ENCODE measurements at places on chromosomes 11 and 22.
A peak's percentile ranks its signal among the peaks of the same experiment; 100 is the strongest.

GRCh38 chr11:6237266-6237665 is 1.6 kb upstream of the CNGA4 start:
- no peak for DNase-seq

- DNase-seq = no peak
Observed at GRCh38 chr11:11970556-11970955, 37.9 kb downstream of the DKK3 start.

DNA sequence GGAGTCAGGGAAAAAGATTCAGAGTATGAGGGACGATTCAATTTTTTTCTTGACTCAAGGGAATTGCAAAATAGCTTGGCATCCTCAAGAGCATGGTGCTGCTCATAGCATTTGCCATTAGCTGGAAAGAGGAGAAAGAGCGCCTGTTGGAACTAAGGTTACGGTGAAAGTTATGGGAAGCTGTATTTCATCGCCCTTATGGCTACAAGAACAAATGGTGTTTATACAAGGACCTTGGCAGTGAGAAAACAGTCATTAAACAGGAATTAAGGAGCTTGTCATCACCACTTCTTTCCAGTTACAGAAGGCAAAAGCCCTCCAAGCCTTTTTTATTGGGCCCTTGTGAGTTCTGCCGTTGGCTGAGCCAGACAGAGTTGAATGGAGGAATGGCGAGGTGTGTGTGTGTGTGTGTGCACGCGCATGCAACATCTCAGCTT is 74.2 kb downstream of the ALX4 start:
- DNase-seq = no peak

GRCh38 chr11:75554258-75555022 is 7.6 kb upstream of the SERPINH1 start:
- DNase-seq = peak; percentile 92

DNA sequence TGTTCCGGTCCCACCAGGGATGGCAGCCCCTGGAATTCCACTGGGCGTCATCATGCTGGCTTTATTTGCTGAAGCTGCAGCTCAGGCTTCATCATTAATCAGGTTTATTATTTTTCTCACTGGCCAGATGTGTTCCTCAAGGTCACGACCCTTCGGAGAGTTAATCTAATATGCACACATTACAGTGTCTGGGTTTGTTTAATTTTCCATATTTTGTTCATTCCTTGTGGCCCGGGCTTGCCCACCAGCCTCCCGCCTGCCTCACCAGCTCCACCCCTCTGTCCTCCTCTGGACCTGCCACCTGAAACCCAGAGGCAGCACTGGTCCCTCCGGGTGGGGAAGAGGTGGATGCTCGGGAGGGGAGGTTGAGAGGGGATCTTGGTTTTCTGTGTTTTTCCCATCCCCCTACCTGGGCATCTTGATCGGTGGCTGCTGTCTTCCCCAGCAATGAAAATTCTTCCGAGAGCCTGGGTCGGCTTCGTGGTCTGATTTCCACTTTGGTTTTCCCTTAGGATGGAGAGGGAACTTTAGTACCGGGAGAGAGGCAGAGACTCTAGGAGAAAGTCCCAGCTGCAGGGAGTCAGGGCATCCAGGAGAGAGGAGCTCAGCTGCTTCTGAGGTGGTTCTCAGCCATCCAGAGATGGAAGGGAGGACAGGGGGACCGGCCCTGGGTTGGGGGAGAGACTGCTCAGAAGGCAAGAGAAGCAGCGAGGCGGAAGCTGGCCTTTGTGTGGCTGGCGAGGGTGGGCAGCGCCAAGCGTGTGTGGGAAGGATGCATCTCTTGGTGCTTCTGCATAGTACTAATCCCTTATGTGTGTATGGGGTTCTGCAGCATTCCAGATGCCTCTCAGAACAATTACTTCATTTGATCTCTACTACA is 2.1 kb downstream of the GRIK4 start:
- DNase-seq = no peak

DNA sequence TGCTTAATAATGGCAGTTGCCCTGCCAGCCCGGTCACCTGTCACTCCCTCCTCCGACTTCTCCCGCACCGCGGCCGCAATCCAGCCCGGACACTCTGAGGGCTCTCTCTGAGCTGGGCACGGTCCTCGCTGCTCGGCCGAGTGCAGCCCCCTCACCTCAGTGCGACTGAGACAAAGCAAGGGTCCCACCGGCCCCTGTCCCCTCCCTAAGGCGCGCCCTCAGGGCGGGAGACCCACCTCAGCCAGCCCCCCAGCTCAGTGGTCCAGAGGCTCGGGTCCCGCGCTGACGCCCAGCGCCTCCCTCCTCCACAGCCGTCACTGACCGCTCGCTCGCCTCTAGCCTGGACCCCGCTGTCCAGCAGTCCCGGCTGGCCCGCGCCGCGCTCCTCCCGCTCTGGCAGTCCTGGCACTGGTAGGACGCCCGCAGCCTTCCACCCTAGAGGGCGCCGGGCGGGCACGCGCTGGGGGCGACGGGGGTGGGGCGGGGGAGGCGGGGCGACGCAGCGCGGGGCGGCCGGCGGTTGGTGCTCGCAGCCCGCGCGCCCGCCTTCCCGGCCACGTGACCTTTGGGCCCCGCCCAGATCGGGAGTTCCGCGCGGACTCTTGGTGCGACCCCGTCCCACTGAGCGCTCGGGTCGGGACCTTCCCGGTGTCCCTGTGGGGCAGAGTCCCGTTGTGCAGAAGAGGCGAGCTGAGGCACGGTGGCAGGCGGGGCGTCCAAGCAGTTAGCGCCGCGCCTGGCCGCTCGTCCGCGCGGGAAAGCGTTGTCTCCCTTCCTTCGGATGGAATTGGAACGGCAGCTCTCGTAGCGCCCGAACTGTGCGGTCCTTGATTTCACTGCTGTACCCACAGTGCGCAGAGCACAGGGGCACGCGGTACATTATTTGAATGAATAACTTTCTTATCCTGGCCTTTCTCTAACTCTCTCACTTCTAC is 7.8 kb upstream of the L3MBTL2 start:
- peak; percentile 88 for DNase-seq

DNA sequence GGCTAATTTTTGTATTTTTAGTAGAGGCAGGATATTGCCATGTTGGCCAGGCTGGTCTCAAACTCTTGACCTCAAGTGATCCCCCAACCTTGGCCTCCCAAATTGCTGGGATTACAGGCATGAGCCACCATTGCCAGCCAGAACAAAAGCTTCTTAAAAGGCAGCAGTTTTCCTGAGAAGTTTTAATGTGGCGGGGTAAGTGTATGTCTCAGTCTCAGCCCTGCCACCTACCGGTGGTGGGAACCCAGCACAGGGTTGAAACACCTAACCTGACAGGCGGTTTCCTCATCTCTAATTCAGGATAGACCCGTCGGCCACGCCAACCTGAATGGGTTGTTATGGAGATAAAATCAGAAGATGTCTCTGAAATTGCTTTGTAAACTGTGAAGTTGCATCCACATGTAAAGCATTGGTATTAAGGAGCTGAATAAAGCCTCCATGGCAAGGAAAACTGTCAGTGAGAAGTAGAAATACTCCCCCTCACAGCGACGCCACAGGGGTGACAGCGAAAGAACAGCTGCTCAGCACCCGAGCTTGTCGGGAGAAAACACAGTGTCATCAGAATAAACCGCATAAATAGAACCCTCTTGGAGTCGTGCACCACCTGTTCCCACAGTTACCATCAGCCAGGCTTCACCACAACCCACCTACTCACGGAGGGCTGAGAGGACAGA is 165.9 kb upstream of the NCAM1 start:
- DNase-seq = peak; percentile 90

- no peak for DNase-seq
Observed at GRCh38 chr22:23037429-23038333, 32.6 kb upstream of the GNAZ start.

DNA sequence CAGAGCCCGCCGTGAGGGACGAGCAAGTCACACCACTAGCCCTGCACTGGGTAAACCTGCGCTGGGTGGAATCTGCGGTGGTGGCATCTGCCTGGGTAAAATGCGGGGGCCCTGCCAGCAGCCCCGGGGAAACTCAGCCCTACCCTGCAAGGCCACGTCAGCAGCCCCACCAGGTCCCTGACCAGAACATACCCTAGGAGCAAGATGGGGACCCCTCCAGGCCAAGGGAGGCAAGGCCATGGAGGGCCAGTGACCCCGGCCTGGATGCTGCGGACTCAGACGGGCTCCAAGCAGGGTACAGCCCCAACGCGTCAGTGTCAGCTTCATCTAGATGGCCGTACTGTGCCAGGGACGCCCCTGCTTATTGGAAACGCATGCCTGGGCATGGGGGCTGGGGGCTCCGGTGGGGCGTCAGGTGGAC is 26.3 kb downstream of the TOLLIP start:
- no peak for DNase-seq

- no peak for DNase-seq
Observed at GRCh38 chr11:10550503-10551289, 9.7 kb upstream of the RNF141 start.

DNA sequence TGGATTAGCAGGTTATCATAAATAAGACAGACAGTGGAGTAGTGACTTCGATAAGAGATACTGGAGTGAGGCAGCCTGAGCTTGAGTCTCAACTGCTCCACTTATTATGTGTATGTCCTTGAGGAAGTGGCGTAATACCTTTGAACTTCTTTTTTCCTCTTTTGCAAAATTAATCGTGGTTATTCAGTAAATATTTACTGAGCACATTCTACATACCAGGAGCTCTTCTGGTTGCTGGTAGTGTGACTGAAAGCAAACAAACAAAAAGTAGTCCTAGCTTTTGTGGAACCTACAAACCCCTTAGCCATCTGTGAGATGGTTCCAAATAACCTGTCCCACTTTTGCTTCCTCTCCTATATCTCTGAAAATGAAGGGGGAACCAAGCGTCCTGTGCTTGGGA is 125.6 kb upstream of the ASPHD2 start:
- no peak for DNase-seq

DNA sequence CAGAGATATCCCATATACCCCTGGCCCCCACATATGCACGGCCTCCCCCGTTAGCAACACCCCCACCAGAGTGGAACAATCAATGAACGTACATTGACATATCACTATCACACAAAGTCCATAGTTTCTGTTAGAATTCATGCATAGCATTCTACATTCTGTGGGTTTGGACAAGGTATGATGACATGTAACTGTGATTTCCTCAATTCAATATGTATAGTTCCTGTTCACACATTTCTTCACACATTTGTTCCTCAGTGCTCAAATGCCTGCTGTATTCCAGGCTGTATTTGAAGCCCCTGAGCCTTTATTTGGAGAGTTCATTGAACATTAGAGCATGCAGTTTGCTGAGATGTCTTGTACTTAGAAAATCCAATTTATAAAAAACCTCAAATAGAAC is 69.9 kb downstream of the PTPRJ start:
- DNase-seq = no peak

DNA sequence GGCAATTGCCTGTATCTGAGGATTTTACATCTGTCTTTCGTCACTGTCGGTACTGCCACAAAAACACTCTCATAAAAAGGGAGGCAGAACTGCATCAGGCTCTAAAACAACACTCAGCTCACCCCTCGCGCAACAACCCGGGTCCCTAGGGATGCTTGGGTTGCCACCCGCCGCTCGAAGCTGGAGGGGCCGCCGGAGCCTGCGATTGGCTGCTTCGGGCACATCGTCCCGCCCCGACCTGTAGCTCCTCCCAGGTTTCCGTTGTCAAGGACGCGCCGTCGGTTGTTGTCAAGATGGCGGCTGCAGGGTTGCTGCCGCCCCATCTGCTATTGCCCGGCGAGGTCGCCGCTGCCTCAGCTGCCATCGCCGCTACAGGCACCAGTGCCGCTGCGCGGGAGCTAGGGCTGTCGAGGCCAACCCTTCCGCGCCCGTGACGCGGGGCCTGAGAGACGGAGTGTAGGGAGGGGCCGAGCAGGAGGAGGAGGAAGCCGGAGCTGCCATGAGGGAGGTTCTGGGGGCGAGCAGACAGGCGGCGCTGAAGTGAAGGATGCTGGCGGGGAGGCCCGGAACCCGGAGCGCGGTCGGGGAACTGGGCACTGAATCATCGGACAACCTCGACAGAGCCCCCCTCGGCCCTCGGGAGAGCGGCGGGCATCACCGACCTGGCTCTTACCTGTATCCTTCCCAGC is at the start of gene CEP126:
CEP126 (plus strand) TSS at position 273 of the 689 bp plus-strand sequence; CDS start at position 548, 275 bp downstream.
- peak; percentile 82 for DNase-seq

GRCh38 chr11:101929294-101929915 is 13.1 kb upstream of the ANGPTL5 start:
- DNase-seq = no peak

GRCh38 chr11:84234462-84235202 is 948.5 kb upstream of the CCDC90B start:
- no peak for DNase-seq

DNA sequence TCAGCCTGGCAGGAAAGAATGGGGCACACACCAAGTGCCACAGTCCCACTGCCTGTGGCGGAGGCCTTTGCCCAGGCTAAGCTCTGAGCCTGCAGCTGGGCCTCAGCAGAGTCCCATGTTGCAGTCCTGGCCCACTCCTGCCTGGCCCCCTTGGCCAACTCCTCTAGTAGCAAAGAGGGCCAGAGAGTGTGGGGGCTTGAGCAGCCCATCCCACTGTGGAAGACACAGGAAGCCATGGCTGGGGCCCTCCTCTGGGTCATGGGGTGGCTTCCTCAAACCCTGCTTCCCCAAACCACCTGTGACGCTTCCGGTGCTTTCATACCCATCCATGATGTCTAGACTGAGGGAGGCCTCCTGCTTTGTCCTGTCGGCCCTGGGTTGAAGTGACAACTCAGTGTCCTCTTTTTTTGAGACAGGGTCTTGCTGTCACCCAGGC is 5.8 kb downstream of the RPS19BP1 start:
- DNase-seq = peak; percentile 67

GRCh38 chr22:49354516-49355210 is 473.0 kb downstream of the BRD1 start:
- no peak for DNase-seq

DNA sequence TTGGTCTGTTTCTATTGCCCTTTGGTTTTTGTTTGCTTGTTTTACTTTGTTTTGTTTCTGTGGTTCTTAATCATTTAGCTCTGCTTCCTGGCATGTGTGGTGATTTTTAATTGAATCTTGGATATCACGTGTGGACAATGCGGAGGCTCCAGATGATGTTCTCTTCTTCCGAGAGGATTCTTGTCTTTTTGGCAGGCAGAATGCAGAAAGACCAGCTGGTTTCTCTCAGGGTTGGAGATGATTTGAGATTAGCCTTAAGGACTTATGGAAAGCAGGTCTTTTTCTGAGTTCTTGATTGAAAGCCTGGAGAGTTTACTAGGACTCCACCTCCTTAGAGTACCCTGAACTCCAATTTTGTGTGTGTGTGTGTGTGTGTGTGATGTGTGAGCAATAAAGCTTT is 21.0 kb upstream of the ANO1 start:
- no peak for DNase-seq
